ENCODE measurements at places on chromosomes 1 and 21.

DNA sequence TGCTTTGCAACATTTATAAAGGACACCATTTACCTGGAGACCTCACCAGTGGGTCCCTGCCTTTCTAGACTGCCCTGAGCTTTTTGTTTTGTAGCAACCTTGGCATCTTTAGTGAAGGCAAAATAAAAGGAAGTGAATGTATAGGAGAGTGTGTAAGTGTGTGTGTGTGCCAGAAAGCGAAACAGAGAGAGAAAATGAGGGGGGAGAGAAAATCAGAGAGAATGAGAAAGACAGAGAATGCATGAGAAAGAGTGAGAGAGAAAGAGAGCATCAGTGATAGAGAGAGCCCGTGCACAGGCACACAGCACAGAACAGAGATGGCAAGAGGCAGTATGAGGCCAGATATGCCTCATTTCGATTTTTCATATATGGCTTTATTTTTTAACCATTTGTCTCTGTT is 57.5 kb downstream of the HSD3B1 start:
- DNase-seq, result no peak

GRCh38 chr1:246477634-246478033 is 29.4 kb downstream of the SMYD3 start:
- DNase-seq, result no peak

GRCh38 chr1:197441999-197442414 is 174.0 kb downstream of the CRB1 start:
- peak; percentile 38 for DNase-seq

DNA sequence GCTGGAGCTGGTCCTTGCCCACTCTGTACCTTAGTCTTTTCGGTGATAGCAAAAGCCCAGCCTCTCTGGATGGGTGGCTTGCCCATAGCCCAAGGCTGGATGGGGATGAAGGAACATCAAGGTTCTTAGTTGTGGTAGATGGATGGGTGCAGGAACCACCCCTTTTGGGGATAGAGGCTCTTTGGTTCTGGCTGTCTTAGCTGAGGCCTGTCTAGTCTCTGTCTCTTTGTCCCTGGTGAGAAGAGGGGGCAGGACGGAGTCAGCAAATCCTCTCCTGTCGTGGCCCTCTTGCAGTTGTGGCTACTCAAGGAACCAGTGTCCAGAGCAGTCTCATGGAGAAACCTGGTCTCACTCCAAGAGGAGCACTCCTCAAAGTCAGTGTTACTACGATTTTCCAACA is 8.5 kb downstream of the VANGL2 start:
- no peak for DNase-seq

- no peak for DNase-seq
These were observed 11.6 kb upstream of the PARP1 start for GRCh38 chr1:226419284-226420029.

DNA sequence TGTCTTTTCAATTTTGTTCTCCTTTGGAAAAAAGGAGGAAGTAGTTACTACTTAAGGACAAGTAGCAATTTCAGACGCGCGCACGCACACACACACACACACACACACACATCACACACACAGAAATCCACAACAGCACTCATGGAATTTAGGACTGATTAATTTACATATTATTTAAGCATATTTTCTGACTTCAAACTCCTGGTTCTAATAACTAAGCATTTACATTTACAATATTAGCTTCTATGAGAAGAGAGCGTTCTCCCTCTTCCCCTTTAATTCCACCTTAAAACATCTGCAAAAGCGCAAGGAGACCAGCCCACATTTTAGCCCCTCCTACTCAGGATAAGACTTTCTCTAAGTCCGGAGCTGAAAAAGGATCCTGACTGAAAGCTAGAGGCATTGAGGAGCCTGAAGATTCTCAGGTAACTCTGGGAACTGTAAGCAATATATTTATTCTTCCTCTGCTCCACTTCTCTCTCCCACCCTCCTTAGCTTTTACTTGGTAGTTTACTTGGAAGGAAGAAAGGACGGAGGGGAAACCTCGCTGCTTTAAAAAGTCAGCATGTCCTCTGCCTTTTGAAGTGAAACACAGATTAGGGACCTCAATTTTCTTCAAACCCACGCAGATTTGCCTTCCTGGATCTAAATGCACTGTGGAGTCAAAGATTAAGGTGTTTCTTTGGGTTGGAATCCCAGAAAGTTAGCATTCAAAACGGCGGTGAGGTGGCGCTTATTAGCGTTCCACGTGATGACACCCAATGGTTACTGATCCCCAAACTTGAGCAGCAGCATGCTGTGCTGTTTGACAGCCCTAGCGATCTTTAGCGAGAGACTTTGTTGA is at the start of gene PLA2G4A:
Gene PLA2G4A, plus strand, starts transcription at position 339 of the 844 bp plus-strand sequence. CDS start 25,406 bp downstream, outside the sequence.
- peak; percentile 84 for DNase-seq

DNA sequence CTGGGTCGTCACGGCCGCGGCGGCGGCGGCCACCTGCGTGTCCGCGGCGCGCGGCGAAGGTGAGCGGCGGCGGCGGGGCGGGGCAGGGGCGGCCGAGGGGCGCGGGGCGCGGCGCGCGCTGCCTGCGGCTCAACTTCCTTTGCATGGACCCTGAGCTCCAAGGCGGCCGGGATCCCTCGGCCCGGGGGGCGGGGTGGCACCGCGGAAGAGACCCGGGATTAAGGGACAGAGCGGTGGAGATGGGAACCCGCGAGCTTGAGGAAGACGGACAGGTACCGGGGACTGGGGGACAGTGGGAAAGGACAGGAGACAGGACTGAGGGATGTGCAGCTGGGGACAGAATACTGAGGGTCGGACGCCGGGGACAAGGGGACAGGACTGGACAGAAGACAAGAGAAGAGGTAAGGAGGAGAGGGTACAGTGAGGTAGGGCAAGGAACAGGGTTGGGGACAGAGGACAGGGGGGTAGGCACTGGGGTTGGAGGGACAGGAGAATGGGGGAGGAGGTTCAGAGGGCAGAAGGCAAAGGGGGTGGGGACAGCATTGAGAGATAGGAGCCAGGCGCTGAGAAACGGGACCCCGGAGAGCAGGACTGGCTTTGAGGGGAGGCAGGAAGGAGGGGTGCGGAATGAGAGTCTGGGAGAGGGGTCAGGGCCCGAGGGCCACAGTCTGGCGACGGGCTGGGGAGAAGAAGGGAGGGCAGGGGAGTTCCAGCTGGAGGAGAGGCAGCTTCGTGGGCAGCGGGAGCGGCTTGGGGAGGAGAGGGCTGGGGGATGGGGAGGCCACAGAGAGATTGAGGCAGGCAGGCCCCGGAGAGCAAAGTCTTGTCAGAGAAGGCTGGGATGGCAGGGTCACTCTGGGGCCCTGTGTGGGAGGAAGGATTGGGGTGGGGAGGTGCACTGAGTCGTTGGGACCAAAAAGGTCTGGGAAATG is 648 bp downstream of the EPHA8 start:
- no peak for DNase-seq

DNA sequence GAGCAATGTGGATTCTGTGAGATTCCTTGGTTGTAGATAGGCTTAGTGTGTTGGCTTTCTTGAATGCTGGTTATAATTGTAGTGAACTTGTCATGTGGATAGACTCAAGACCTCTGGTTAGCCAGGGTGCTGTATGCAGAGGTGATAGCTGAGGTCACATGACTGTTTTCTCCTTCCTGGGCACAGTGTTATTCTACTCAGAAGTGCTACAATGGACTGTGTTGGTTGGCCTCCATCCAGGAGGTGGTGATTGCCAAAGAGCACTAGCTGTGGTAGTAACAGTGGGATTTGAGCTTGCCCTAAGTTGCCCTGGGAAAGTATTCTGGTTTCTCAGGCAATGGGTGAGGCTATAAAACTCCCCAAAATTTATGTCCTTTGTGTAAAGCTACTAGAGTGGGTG is 71.6 kb downstream of the SH3BGR start:
- DNase-seq, result peak; percentile 1

DNA sequence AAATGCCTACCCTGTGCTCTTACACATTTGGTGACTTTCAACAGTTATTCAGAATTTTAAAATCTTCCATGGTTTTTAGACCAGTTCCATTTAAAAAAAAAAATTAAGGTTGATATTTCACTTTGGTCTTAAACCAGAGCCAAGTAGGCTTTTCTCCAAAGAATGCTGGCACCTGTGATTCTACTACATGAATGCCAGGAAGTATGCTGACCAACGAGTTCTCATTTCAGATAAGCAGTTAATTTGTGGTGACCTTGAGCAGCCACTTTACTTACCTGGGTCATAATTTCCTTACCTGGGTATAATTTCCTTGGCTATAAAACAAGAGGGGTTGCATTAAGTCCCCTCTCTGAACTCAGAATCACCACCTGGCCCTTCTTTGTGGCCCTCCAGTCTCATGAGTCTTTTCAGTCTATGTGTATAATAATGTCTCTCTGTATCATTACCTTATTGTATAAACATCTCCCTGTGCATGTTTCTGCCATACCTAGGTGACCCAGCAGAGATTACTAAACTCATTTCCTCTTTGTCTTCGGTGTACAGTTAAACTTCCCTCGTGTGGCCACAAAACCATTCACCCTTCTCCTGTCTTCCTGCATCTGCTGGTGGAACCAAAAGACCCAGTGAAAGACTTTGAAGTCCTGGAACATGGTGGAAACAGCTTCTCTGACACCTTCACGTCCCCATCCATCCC is 139.1 kb upstream of the DPT start:
- DNase-seq, result no peak

- no peak for DNase-seq
These were observed 33.3 kb downstream of the GNPAT start for GRCh38 chr1:231274119-231274825.

- no peak for DNase-seq
These were observed 256.8 kb upstream of the NFIA start for GRCh38 chr1:60825593-60825992.

DNA sequence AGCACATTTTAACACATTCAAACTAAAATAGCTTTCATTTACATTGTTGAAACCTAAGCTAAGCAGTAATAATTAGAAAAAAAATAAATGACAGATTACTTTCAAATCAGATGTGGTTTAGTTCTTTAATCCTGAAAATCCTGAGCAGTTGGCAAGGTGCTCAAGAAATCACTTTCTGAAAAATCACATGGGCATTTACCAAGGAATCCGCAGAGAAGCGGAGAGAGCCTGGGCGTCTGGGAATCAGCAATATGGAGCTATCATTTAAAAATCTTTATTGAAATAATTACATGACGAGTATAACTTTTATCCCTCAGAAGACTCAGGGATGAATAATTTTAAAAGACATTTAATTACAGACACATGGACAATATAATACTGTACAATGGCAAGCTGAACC is 30.2 kb downstream of the GRIK1 start:
- no peak for DNase-seq

- peak; percentile 90 for DNase-seq
These were observed 4.1 kb downstream of the NUDT17 start for GRCh38 chr1:145849356-145850160.

DNA sequence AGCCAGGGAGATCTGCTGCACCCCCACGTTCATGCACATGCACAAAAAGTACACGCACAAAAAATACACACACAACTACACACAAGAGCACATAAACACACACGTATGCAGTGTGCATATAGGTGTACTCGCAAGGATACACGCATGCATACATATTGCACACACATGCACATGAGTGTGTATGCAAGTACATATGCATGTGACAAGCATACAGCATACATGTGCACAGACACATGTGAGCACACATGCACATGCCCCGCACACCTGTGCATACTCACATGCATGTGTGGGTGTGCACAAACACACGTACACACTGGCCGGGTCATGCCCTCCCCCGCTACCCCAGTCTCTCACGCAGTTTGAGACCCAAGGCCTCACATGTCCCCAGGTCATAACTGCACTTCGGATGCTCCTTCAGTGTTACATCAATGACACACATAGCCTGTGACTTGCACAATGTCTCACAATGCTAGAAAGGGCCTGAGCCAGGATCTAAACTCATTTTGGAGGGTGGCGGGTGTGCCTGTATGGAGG is 52.6 kb downstream of the FOXO6 start:
- no peak for DNase-seq

- no peak for DNase-seq
These were observed 59.9 kb upstream of the KCNK1 start for GRCh38 chr1:233554037-233554436.

DNA sequence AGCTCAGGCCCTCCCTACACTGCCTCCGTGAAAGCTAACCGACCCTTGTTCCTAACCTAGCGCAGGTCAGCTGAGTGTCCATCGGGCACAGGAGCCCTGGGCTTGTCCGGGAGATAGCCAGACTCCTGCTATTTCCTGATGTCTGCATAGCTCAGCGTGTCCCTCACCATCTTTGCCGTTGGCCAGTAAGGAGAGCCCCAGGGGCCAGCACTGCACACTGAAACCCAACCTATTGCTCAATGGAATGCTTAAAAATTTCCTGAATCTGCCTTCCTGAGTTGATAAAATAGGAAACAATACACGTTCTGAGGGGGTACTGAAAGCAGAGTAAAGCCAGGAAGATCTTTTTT is 2.2 kb downstream of the RUNX1 start:
- peak; percentile 83 for DNase-seq

- DNase-seq, result peak; percentile 44
These were observed 164.6 kb downstream of the ACTL8 start for GRCh38 chr1:17919525-17920439.

GRCh38 chr1:200243042-200243437 is 166.8 kb downstream of the ZNF281 start:
- no peak for DNase-seq

GRCh38 chr1:202888221-202888530 is 773 bp downstream of the RABIF start:
- peak; percentile 64 for DNase-seq

DNA sequence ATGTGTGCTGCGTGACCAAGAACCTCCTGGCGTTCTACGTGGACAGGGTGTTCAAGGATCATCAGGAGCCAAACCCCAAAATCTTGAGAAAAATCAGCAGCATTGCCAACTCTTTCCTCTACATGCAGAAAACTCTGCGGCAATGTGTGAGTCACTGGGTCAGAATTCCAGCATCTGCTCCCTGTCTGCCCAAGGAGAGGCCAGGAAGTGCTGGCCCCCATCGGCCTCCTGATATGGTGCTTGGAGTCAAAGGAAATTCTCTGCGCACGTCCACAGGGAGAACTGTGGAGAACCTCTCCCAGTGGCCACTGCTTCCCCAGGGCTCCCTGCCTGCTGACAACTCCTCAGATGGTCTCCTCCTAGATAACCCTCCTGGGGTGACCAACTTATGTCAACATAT is 25.6 kb upstream of the IL20 start:
- peak; percentile 38 for DNase-seq

- peak; percentile 77 for DNase-seq
These were observed 54.3 kb downstream of the ABL2 start for GRCh38 chr1:179175011-179175841.

- no peak for DNase-seq
These were observed 57.0 kb downstream of the CHRM3 start for GRCh38 chr1:239443361-239443760.

GRCh38 chr1:52877554-52877953 is 35.0 kb downstream of the ZYG11A start:
- DNase-seq, result peak; percentile 28

DNA sequence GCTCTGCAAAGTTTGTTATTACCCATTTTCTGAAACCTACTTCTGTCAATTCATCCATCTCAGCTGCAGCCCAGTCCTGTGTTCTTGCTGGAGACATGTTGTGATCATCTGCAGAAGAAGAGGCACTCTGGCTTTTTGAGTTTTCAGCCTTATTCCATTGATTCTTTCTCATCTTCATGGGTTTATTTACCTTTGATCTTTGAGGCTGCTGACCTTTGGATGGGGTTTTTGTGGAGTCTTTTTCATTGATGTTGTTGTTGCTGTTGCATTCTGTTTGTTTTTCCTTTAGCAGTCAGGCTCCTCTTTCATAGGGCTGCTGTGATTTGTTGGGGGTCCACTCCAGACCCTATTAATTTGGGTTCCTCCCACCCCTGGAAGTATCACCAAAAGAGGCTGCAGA is 164.3 kb downstream of the FCRL5 start:
- no peak for DNase-seq

Measured in iris pigment epithelial cell (primary cell).